ENCODE measurements at places on chromosomes 12 and 14.

GRCh38 chr14:76694106-76694505 is 67.2 kb upstream of the VASH1 start:
- no peak for DNase-seq

- DNase-seq, result no peak
These were observed 160.9 kb upstream of the EEA1 start for GRCh38 chr12:93089805-93090569.

DNA sequence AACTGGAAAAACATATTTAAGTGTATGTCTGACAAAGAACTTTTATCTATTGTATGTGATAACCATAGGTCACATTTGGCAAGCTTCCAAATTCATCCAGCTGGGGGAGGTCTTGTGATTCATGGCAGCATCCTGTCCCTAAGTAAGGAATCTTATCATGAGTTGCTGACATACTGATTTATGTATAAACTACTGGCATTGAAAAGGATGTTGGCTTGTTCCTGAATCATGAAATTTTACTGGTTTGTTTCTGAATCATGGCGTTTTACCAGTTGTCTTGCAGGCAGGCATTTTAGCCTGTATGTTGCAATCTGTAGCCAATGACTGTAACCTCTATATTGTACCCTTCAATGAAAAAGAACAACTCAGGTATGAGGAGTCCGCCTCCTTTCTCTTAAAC is 244.8 kb downstream of the IPO8 start:
- DNase-seq, result no peak

DNA sequence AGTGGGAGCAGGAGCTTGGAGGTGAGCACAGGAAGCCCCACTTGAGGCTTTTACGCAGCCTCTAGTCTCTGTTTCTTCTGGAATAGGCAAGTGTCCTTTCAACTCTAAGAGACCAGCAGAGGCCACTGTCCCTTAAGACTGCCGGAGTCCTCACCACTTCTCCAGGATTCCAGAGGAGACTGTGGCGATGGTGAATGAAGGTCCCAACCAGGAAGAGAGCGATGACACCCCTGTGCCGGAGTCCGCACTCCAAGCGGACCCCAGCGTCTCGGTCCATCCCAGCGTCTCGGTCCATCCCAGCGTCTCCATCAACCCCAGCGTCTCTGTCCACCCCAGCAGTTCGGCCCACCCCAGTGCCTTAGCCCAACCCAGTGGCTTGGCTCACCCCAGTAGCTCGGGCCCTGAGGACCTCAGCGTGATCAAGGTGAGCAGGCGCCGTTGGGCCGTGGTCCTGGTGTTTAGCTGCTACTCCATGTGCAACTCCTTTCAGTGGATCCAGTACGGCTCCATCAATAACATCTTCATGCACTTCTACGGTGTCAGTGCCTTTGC is 442 bp downstream of the FLVCR2 start:
- no peak for DNase-seq

- DNase-seq, result no peak
These were observed 202.8 kb upstream of the SOX5 start for GRCh38 chr12:24152270-24152669.

DNA sequence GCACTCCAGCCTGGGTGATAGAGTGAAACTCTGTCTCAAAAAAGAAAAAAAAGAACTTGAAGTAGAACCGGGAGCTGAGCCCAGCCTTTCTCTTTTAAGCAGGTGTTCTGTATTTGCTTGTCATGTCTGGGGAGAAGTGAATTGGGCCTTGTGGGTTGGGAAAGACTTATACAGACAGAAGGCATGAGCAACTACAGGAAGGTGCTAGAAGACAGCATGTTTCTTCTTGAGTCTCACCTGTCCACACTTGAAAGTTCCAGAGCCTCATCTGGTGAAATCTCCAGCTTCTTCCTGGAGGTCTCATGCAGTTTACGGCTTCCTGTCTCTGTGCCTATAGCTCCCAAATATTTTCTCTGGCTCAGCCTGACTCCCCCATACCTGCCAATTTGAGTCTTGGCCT is 2.5 kb downstream of the PGAM5 start:
- DNase-seq, result no peak

- DNase-seq, result no peak
These were observed 33.8 kb downstream of the TOGARAM1 start for GRCh38 chr14:44995770-44996294.

DNA sequence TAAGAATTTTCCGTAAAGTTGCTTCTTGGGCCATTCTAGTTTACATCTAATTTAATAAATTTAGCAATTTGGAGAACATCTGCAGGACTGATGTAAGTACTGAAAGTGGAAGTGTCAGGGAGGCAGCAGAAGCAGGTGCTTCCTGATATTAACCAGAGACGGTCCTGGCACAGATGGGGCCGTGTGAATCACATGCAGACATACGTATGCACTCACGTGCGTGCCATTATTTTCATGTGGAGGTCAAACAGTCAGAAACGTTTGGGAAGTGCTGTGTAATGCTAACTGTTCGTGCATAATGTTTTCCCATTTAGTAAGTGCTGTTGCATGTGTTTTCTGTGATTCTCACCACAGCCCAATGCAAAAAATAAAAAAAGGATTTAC is 87.8 kb upstream of the DYNC1H1 start:
- DNase-seq, result peak; percentile 55

GRCh38 chr14:66377574-66377973 is 108.6 kb upstream of the CCDC196 start:
- DNase-seq, result no peak

GRCh38 chr12:24226745-24227350 is 277.4 kb upstream of the SOX5 start:
- DNase-seq, result no peak

GRCh38 chr12:34244608-34245007 is 222.3 kb downstream of the ALG10 start:
- DNase-seq, result no peak

- DNase-seq, result no peak
These were observed 46.6 kb upstream of the TPH2 start for GRCh38 chr12:71892059-71892458.
